CD4-positive, alpha-beta T cell treated with Interleukin-10 for 1 hour (primary cell): ENCODE measurements at places on chromosomes 11 and 22.

DNA sequence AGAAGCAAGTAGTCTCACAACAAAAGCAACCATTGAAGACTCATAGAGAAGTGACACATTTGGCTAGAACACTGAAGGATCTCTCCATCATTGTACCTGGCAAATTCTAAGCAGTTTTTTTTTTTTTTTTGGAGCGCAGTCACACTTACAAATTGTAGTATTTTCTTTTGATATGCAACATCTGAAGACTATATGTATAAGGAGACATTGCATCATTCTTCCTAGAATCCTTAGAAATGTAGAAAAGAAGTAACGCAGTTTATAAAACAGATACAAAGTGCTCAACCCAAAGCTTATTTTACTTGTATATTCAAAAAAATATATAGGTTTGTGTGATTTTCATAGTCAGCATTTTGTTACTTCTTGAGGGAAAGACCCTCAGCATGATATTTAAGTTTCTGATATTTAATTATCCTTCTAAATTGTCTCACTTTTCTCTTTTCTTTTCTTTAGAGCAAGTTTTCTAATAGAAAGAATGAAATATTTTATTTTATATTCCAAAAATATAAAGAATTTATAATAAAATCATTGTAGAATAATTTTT is 20.0 kb downstream of the KDM4D start:
- DNase-seq = no peak

- no peak for DNase-seq
These were observed 22.4 kb upstream of the GAL start for GRCh38 chr11:68661697-68662603.

DNA sequence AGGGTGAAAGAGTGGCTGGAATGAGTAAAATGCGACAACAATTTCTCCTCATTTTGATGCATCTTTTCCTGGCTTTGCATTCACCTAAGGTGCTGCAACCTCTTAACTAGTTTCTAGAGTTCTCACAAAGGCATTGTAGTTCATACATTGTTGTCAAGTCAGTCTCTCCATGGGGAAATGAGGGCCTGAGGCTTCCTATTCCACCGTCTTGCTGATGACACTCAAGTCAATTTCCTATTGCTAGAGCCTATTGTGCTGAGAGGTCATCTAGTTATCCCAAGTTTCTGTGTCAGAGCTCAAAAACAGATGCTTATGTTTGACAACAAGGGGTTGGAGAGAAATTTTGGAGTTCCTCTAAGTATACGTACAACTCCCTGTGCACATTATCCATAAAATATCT is 11.6 kb upstream of the MS4A6A start:
- no peak for DNase-seq

DNA sequence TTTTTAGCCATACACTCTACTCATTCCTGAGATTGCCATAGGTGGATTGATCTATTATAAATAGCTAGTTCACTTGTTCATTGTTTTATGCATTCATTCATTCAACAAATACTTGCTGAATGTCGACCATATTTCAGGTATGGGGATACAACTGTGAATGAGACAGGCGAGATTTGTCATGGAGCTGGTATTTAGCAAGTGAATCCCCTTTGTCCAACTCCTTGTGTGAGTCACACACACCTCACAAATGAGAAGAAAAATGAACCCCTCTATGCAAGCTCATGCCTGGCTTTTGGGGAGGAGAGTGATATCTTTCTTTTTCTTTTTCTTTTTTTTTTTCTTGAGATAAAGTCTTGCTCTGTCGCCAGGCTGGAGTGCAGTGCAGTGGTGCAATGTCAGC is 1.8 kb upstream of the AMPD3 start:
- DNase-seq = no peak

- DNase-seq = no peak
These were observed 843 bp downstream of the OR56B1 start for GRCh38 chr11:5737091-5737490.

DNA sequence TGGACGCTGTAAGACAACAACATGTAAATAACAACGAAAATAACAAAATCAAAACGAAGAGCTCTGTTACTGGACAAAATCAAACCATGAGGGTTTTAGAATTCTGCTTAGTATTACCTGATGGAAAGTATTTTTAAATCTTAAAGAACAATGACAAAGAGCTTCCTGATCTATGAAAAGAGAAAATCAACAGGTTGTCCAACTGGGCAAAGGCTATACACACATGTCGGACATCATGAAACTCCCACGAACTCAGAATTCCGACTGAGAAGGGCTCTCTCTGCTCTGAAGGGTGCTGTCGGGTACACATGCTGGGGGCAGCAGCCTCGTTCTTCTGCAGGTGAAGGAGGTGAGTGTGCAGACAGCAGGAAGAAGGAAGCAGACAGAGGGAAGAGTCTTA is 25.8 kb downstream of the CERK start:
- no peak for DNase-seq

GRCh38 chr11:61340979-61341378 is 8.0 kb downstream of the TKFC start:
- no peak for DNase-seq

DNA sequence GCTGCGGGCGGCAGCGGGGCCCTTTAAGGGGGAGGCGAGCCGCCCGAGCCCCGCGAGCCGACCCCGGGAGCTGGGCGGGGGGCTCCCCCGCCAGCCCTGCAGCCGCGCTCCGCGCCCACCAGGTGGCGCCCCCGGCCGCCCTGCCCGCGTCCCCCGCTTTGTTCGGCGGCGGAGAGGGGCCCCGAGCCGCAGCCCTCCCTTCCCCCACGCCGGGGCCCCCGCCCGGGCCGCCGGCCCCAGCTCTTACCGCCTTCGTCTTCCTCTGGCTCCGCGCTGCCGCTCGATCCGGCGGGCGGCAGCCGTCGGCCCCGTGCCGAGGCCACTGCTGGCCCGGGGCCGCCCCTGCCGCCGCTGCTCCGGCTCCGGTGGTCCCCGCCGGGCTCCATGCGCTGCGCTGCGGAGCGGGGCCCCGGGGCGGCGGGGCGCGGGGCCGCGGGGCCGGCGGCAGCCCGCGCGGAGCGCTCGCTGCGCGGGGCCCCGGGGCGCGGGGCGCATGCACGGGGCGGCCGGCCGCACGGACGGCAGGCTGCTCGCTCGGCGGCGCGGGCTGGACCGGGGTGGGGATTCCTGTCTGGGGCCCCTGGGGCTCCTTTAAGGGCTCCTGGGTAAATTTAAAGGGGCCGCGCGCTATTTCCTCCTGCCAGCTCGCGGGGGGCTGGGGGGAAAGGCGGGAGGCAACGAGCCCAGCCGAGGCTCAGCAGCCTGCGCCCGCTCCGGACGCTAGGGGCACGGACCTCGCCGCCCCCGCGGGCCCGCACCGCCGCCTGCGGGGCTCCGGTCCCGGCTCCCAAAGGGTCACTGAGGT is at the start of gene ZFTA:
Gene ZFTA (minus strand): TSS at position 539 of the 805 bp plus-strand sequence. CDS start 153 bp downstream, at position 386.
- DNase-seq = peak; percentile 67

GRCh38 chr11:106727256-106727655 is 291.0 kb downstream of the GUCY1A2 start:
- DNase-seq = no peak
